Gastroesophageal sphincter (tissue), 4 donors: ENCODE measurements at places on chromosomes 5 and 9.

- no peak for ATAC-seq
Observed at GRCh38 chr9:131625790-131626670, 80.7 kb downstream of the PRRT1B start.

DNA sequence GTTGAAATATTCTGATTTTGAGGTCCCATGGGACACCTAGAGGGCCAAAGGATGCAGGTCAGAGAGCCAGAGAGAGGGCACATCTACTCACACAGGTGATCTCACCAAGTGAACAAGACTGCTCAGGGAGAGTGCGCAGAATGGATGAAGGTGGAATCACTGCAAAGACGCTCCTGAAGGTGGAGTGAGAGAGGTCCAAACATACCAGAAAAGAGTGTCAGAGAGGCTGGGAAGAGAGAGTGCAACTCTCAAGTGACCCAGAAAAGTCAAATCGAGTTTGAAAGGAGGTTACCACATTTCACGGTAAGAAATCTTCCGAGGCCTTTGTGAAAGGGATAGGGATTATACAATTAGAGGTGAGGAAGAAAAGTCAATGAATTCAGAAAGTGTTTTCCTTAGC is 173.4 kb downstream of the EPB41L4A start:
- ATAC-seq: no peak

- no peak for ATAC-seq
Observed at GRCh38 chr9:91567642-91568274, 144.1 kb upstream of the NFIL3 start.

GRCh38 chr9:94586814-94587213 is 6.8 kb downstream of the FBP2 start:
- ATAC-seq: no peak

DNA sequence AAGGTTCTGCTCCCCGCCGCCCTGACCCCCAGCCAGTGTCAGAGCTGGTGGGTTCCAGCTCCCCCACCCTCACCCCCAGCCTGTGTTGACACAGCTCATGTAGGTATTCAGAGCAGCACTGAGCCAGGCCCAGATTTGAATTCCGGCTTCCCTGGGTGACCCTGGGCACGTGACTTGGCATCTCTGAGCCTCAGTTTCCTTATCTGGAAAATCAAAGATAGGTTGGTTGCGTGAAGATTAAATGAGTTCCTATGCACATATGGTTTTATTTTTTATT is 42.0 kb downstream of the HMCN2 start:
- ATAC-seq: no peak

- no peak for ATAC-seq
Observed at GRCh38 chr5:96823900-96824380, 16.2 kb upstream of the ERAP1 start.

DNA sequence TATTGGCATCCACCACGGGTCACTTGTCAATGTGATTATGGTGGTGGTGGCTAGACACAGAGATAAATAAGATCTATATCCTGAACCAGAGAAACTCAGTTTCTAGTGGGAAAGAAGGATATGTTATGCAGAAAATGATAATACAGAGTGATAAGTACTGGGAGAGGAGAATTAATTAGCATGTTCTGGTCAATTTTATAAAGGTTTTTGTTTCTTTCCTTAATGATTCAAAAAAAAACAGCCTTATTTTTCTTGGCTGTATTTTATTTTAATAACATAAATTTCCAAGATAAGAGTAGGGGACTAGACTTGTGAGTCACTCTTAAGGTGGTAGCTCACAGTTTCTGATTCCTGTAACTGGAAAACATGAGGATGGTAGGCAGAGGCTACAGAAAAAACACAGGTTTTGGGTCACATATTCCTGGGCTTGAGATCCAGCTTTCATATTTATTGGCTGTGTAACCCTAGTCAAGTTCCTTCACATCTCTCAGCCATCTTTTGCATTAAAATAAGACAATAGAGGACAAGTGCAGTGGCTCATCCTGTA is 350.3 kb upstream of the RPS23 start:
- ATAC-seq: no peak

- ATAC-seq: no peak
Observed at GRCh38 chr9:125617087-125617486, 89.9 kb downstream of the MAPKAP1 start.

DNA sequence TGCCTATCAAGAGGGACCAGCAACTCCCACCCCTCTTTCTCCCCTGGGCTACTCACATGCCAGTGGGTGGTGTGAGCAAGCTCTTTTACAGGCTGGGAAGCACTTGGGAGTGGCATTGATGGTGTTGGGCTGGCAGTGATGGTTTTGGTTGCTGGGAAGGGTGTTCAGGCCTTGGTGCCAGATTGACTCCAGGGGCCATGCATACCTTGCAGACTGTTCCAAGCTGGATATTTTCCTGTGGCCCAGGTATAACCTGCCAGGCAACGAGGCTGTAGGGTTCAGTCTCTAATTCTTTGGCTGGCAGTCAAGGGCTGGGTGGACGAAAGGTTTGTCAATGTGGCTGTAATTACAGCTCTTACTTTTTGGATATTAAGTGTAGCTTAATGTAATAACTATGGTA is 177.3 kb downstream of the MACROH2A1 start:
- no peak for ATAC-seq

DNA sequence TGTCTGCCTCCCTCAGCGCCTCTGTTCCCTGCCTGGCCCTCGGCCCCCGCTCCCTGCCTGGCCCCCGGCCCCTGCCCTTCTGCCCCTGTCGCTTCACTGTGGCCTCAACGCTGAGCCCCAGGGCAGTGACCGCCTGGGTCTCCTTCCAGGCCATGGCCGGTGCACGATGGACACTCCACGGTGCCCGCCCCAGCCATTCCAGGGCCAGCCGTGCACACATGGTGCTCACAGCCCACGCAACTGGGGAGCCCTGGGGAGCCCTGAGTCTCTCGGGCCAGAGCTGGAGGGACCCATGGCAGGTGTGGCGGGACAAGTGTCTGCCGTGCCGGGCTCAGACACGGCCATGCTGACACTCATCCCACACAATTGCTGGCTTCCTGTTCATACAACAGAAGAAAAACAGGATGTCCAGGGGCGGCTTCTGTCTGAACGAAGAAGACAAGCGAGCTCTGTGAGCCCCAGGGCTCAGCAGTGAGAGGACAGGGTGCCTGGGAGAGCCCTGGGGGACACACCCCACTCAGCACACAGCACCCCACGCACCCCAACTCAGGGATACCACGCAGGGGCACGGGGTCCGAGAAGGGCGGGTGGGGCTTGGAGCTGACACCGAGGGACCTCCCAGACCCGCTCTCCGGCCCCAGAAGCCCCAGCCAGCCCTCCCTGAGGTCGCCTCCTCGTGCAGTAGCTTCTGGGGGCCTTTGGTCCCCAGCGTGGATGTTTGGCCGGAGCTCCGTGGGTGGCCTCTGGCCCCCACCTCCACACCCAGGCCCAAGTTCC is 35.7 kb downstream of the EXD3 start:
- no peak for ATAC-seq

DNA sequence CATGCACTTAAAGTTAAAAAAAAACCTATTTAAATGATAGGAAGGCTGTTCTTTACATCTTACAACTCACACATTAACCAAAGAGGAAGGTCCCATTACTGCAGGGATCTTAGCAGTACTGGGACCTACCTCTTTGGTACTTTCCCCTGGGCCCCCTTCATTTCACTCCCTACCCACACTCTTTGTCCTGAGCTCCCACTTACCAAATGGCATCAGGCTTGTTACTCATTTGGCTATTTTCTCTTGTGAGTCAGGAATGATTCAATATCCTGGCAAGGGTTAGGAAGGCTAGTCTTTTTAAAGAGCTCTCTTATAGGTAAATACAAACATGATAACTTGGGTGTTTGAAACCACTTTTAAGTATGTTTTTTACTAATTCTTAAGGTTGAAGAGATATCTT is 117.4 kb upstream of the ELL2 start:
- ATAC-seq: no peak

- ATAC-seq: no peak
Observed at GRCh38 chr5:108801776-108802175, 54.1 kb downstream of the FER start.
